Vagina (tissue), 2 donors: ENCODE measurements at places on chromosomes 12 and 14. TPM values are rescaled to one million over a fixed set of nuclear protein-coding genes. Genes with fewer than 3 reads are reported as not detected.

Gene PMCH
- not detected for total RNA-seq

Gene SCN8A
- 3.7 TPM for total RNA-seq

Gene PTCSC3
- total RNA-seq, result not detected

Gene CHGA
- 5.4 TPM for total RNA-seq

DNA sequence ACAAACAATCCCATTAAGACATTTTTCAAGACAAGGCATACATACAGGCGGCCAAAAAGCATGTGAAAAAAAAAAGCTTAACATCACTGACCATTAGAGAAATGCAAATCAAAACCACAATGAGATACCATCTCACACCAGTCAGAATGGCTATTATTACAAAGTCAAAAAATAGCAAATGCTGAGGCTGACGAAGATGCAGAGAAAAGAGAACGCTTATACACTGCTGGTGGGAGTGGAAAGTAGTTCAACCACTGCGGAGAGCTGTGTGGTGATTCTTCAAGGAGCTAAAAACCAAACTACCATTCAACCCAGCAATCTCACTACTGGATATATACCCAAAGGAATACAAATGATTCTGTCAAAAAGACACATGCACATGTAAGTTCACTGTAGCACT lies 216.7 kb downstream of the FOXG1 start:
- no peak overlapping the region for H3K27ac ChIP-seq
- DNase-seq, result no peak
- H3K4me1 ChIP-seq, result no peaks in the 10 kb centered on the region
- no peaks in the 10 kb centered on the region for H3K27me3 ChIP-seq
- H3K36me3 ChIP-seq, result no peaks in the 10 kb centered on the region

- DNase-seq, result no peak
- no peak overlapping the region for H3K27ac ChIP-seq
- no peak overlapping the region for H3K4me3 ChIP-seq
- no peaks in the 10 kb centered on the region for H3K4me1 ChIP-seq
These were observed 37.8 kb downstream of the SLC6A15 start for GRCh38 chr12:84874825-84875139.
